Esophagus muscularis mucosa (tissue), 4 donors: ENCODE measurements at places on chromosomes 3 and 15. TPM values are rescaled to one million over a fixed set of nuclear protein-coding genes. Genes with fewer than 3 reads are reported as not detected.

- peak within 1 kb of the TSS; percentile 44 for H3K4me3 ChIP-seq
- H3K27ac ChIP-seq = peak within 1 kb of the TSS; percentile 81
- no peaks in the 10 kb centered on the region for H3K27me3 ChIP-seq
- H3K4me1 ChIP-seq = peaks cover 49% of the 10 kb centered on the region
- DNase-seq = peak; percentile 92
These were observed at the start of gene PRICKLE2 for GRCh38 chr3:64224826-64225610. TSS of gene PRICKLE2 (minus strand) at chr3:64225466. CDS start at chr3:64198927, 26,539 bp downstream.

GRCh38 chr3:171995486-171995885 lies 43.9 kb upstream of the FNDC3B start:
- H3K4me1 ChIP-seq = no peaks in the 10 kb centered on the region
- no peak overlapping the region for H3K4me3 ChIP-seq
- H3K36me3 ChIP-seq = no peaks in the 10 kb centered on the region
- DNase-seq = no peak

GRCh38 chr3:5613599-5613998 lies 426.1 kb downstream of the EDEM1 start:
- H3K4me3 ChIP-seq = no peak overlapping the region
- no peaks in the 10 kb centered on the region for H3K27me3 ChIP-seq
- no peak overlapping the region for H3K27ac ChIP-seq
- DNase-seq = no peak

DNA sequence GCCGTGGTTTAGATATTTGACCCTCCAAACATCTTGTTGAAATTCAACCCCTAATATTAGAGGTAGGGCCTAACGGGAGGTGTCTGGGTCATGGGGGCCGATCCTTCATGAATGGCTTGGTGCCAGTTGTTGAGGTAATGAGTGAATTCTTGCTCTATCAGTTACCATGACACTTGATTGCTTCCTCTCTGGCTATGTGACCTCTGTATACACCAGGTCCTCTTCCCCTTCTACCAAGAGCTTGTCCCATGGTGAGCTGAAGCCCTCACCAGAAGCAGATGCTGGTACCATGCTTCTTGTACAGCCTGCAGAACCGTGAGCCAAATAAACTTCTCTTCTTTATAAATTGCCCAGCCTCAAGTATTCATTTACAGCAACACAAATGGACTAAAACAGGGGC lies 41.8 kb upstream of the TIPARP start:
- H3K27ac ChIP-seq = no peak overlapping the region
- no peak for DNase-seq
- no peaks in the 10 kb centered on the region for H3K36me3 ChIP-seq
- peaks cover 11% of the 10 kb centered on the region for H3K4me1 ChIP-seq
- H3K4me3 ChIP-seq = no peak overlapping the region

GRCh38 chr3:151468284-151468917 lies 7.5 kb upstream of the IGSF10 start:
- no peak overlapping the region for H3K27ac ChIP-seq
- no peaks in the 10 kb centered on the region for H3K27me3 ChIP-seq
- H3K4me3 ChIP-seq = no peak overlapping the region

DNA sequence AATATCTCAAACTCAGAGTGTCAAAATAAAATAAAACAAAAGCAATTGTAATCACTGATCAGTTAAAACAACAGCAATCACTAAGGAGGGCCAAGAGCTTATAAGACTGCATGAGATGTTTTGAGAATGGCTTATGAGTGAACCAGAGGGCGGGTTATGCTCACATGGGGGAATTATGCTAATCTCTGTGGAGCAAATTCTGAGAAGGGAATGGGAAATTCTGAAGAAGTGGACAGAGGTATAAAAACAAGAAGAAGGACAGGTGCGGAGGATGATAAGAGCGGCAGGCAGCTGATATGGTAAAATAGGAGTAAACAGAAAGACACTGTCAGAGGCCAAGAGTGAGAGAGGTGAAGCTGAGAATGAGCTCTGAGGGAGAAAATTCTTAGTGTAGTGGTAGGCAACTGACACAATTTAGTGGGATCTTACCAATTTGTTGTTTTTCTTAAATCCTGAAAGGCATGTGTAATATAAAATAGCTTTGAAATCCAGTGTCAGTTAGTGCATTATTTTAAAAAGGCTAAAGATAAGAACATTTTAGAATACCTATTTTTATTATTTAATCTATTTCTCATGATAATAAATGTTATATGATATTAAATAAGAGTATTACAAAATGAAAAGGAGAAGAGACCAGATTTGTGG lies 133.8 kb downstream of the SPATA16 start:
- H3K27ac ChIP-seq = no peak overlapping the region
- H3K36me3 ChIP-seq = no peaks in the 10 kb centered on the region
- H3K4me1 ChIP-seq = no peaks in the 10 kb centered on the region
- DNase-seq = no peak
- no peaks in the 10 kb centered on the region for H3K27me3 ChIP-seq

DNA sequence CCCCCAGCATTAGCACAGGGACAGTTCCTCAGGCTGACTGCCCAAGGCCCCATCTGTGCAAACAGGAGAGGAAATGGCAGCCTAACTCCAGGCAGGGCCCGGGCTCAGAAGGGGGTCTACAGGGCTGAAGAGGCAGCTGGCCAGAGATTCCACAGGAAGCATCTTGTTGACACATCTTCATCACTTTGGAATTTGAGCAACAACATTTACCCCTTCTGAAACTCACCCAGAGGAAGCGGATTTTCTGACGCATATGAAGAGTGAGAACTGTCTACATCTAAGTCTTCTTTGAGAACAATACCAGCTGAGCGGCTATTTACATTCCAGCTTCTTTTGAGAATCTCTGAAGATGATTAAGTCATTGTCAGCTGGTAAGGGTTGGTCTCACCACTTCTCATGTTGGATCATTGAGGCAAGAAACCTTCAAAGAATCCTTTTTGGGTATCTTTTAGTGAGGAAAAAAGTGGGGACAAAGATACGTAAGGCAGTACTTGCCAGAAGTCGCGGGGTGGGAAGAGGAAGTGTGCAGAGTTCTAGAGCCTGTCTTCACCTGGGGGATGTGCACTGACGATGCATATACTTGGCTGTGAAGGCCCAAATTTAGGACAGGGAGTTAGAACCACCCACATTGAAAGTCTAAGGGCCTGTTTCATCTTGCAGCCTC lies 25.4 kb upstream of the SRP14 start:
- no peaks in the 10 kb centered on the region for H3K27me3 ChIP-seq
- peaks cover 9% of the 10 kb centered on the region for H3K4me1 ChIP-seq
- H3K36me3 ChIP-seq = peaks cover 7% of the 10 kb centered on the region

The NOP10 gene
- total RNA-seq = 123 TPM

DNA sequence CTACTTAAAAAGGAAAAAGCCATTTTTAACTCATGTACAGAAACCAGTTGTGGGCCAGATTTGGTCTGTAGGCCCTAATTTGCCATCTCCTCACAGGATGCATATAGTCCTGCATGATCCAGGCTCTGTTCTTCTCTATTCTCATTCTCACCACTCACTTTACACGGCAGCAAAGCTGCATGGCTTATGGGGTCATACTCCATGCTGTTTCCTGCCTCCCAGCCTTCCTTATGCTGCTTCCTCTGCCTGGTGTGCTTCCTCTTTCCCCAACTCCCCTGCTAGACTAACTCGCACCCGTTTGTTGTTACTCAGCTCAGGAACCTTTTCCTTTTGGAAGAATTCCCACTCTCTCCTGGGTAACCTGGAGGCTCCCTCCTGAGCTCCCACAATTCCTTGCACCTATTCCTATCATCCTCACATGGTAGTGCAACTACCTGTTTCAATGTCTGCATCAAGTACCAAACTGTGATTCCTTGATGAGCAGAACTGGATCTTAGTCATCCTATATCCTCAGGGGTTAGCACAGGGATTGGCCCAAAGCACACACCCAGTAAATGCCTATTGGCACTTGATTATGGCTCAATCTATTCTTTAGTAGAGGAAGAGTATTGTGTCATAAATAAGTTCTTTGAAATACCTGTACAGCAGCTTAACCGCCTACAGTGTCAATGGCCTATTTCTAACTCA lies 172.1 kb upstream of the MITF start:
- DNase-seq = no peak
- H3K4me3 ChIP-seq = no peak overlapping the region
- peaks cover 10% of the 10 kb centered on the region for H3K4me1 ChIP-seq
- H3K27ac ChIP-seq = no peak overlapping the region
- H3K27me3 ChIP-seq = no peaks in the 10 kb centered on the region

DNA sequence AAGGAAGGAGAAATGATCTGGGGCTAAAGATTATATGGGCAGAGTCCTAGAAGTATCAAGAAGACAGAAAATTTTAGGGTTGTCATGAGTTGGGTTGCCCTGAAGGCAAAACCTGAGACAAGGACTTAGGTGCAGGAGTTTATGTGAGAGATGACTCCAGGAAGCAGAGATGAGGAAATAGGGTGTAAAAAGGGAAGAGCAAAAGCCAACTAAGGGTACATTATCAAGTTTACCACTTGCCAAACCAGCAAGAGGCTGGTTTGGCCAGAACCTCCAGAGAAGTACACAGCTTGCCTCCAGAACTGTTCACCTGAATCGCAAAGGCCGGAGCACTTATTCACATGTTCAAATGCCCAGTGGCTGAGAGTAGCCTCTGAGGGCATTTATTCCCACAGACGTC lies 116.7 kb downstream of the FHIT start:
- H3K4me1 ChIP-seq = no peaks in the 10 kb centered on the region
- DNase-seq = no peak
- no peak overlapping the region for H3K4me3 ChIP-seq
- no peaks in the 10 kb centered on the region for H3K36me3 ChIP-seq
- H3K27ac ChIP-seq = no peak overlapping the region

DNA sequence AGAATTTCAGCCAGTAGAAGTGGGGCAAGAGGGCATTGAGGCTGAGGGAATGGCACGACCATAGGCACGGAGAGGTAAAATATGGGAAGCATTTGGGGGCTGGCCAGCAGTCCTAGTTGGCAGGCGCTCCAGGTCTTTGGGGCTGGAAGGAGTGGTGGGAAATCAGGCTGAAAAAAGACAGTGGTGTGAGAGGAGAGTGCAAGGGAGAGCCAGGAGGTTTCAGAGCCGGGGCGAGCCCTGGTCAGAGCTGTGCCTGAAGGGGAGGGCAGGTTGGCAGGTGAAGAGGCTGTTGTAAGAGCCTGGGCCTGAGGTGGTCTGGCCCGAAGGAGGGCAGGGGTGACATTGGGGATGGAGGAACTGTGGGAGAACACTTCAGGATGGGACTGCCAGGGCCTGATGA lies 1.6 kb upstream of the IDH3A start:
- no peaks in the 10 kb centered on the region for H3K36me3 ChIP-seq
- DNase-seq = no peak
- H3K4me1 ChIP-seq = peaks cover 25% of the 10 kb centered on the region
- no peak overlapping the region for H3K4me3 ChIP-seq
- no peak overlapping the region for H3K27ac ChIP-seq

DNA sequence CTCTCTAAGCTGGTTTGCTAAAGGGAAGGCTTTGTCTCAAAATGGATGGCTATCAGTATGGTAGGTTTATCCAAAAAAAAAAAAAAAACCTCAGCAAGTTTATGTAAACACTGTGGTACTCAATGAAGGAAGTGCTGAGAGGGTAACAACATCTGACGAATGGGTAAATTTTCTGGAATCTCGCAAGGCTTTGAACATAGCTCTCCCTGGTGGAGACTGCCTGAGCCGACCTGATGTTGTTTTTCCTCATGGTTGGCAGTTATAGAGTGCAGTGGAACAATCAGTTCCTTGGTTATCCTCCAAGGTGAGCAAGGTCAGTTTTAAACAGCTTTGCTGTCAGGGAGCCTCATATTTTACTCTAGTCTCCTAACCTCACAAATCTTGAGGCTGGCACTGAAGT lies 94.6 kb downstream of the ZPLD1 start:
- no peak for DNase-seq
- H3K27ac ChIP-seq = no peak overlapping the region
- H3K36me3 ChIP-seq = no peaks in the 10 kb centered on the region

- DNase-seq = no peak
- no peaks in the 10 kb centered on the region for H3K27me3 ChIP-seq
- no peaks in the 10 kb centered on the region for H3K36me3 ChIP-seq
- no peak overlapping the region for H3K27ac ChIP-seq
- no peaks in the 10 kb centered on the region for H3K4me1 ChIP-seq
- no peak overlapping the region for H3K4me3 ChIP-seq
These were observed 105.2 kb downstream of the LIPC start for GRCh38 chr15:58537033-58537432.

The KCNAB1 gene
- 2.3 TPM for total RNA-seq

The RUBCN gene
- total RNA-seq = 76.7 TPM

The MED12L gene
- total RNA-seq = 0.83 TPM

The SUCNR1 gene
- 0.33 TPM for total RNA-seq

The SLC12A1 gene
- not detected for total RNA-seq

- DNase-seq = no peak
- H3K27me3 ChIP-seq = no peaks in the 10 kb centered on the region
- H3K4me3 ChIP-seq = no peak overlapping the region
These were observed 36.6 kb upstream of the THSD4 start for GRCh38 chr15:71078506-71079207.

GRCh38 chr15:87349181-87349580 lies 907.4 kb downstream of the NTRK3 start:
- no peak overlapping the region for H3K4me3 ChIP-seq
- no peaks in the 10 kb centered on the region for H3K27me3 ChIP-seq
- DNase-seq = no peak
- H3K27ac ChIP-seq = no peak overlapping the region
- H3K4me1 ChIP-seq = no peaks in the 10 kb centered on the region

The GRM2 gene
- 0.11 TPM for total RNA-seq

The TMEM158 gene
- 1.2 TPM for total RNA-seq

The SCAPER gene
- total RNA-seq = 22.4 TPM

The UCN2 gene
- total RNA-seq = not detected

The SNTN gene
- not detected for total RNA-seq

The CNTN3 gene
- total RNA-seq = 1.4 TPM

GRCh38 chr3:184669578-184669977 lies 42.3 kb downstream of the MAGEF1 start:
- no peak overlapping the region for H3K4me3 ChIP-seq
- H3K27me3 ChIP-seq = no peaks in the 10 kb centered on the region
- H3K27ac ChIP-seq = no peak overlapping the region
- H3K4me1 ChIP-seq = no peaks in the 10 kb centered on the region

DNA sequence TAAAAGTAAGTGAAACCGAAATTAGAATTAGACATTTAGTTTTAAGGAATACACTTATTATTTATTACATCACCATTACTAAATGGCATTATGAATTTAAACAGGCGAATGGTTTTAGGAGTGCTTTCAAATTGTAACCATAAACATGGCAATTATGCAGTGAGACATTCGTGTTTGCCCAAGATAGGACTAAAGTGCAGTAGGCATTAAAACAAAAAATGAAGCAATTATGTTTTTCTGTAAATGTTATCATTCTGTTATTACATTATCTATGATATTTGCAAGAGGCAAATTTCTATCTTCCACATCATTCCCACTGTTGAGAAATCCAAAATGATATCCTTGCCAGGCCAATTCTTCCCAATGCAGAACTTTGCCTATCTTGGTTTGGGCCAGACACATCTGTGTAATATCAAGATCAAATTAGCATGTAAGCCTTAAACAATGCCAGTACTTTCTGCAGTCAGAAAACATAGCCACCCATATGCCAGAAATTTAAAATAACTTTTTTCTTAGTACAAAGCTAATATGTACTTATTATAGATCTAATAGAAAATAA lies 156.9 kb downstream of the ATP8B4 start:
- H3K4me3 ChIP-seq = no peak overlapping the region
- no peak overlapping the region for H3K27ac ChIP-seq
- DNase-seq = no peak
- H3K36me3 ChIP-seq = no peaks in the 10 kb centered on the region
- H3K27me3 ChIP-seq = no peaks in the 10 kb centered on the region

The SENP5 gene
- 44.0 TPM for total RNA-seq

The MESP2 gene
- not detected for total RNA-seq

The FRMD4B gene
- 22.0 TPM for total RNA-seq

GRCh38 chr15:68427963-68428362 lies 4.0 kb downstream of the ITGA11 start:
- no peaks in the 10 kb centered on the region for H3K36me3 ChIP-seq
- DNase-seq = no peak
- no peaks in the 10 kb centered on the region for H3K27me3 ChIP-seq
- no peak overlapping the region for H3K4me3 ChIP-seq
- H3K4me1 ChIP-seq = peaks cover 21% of the 10 kb centered on the region

The GOLGA6A gene
- not detected for total RNA-seq

The CADM2 gene
- total RNA-seq = 11.6 TPM

The ZNF385D gene
- total RNA-seq = 8.1 TPM
